ENCODE measurements at places on chromosomes 16 and 17. TPM values are rescaled to one million over a fixed set of nuclear protein-coding genes. Genes with fewer than 3 reads are reported as not detected.

SLC16A11 gene
- total RNA-seq, result not detected

KRT40 gene
- not detected for total RNA-seq

SLC35G6 gene
- not detected for total RNA-seq

SLC5A11 gene
- not detected for total RNA-seq

KRT20 gene
- not detected for total RNA-seq

CLDN6 gene
- 0.30 TPM for total RNA-seq

PRSS53 gene
- 9.6 TPM for total RNA-seq

CCP110 gene
- 11.0 TPM for total RNA-seq

YPEL3 gene
- total RNA-seq, result 5.9 TPM

SDR42E2 gene
- not detected for total RNA-seq

ZDHHC1 gene
- 6.4 TPM for total RNA-seq

ALDOA gene
- total RNA-seq, result 559 TPM

CCNF gene
- total RNA-seq, result 4.2 TPM

RNF43 gene
- total RNA-seq, result not detected

DUS1L gene
- total RNA-seq, result 65.6 TPM

LITAFD gene
- total RNA-seq, result not detected

ADAP2 gene
- total RNA-seq, result 0.60 TPM

KCNG4 gene
- not detected for total RNA-seq

KRTAP9-2 gene
- not detected for total RNA-seq

LGALS9B gene
- not detected for total RNA-seq

COQ7 gene
- 14.3 TPM for total RNA-seq

CCDC200 gene
- not detected for total RNA-seq

KRTAP9-8 gene
- total RNA-seq, result not detected

CES5A gene
- not detected for total RNA-seq

APOBR gene
- not detected for total RNA-seq

ZNF423 gene
- under 0.01 TPM for total RNA-seq

CA5A gene
- not detected for total RNA-seq

TAT gene
- total RNA-seq, result not detected

KRT12 gene
- total RNA-seq, result not detected

LRRC75A gene
- total RNA-seq, result 0.83 TPM

NLRP1 gene
- 41.2 TPM for total RNA-seq

CSF3 gene
- total RNA-seq, result 3.9 TPM

CCL8 gene
- total RNA-seq, result 0.89 TPM

ARHGAP23 gene
- total RNA-seq, result 25.8 TPM

MT1A gene
- total RNA-seq, result not detected

FZD2 gene
- total RNA-seq, result 31.5 TPM

RNF227 gene
- total RNA-seq, result 5.1 TPM

NT5C3B gene
- 35.4 TPM for total RNA-seq

NOMO2 gene
- 318 TPM for total RNA-seq

GPR179 gene
- total RNA-seq, result under 0.01 TPM

NLGN2 gene
- total RNA-seq, result 15.1 TPM

KRT13 gene
- 0.46 TPM for total RNA-seq

ADAMTS18 gene
- under 0.01 TPM for total RNA-seq

MCRIP1 gene
- total RNA-seq, result 82.5 TPM

GFER gene
- total RNA-seq, result 14.3 TPM

CDK3 gene
- 5.2 TPM for total RNA-seq

CEP112 gene
- 9.7 TPM for total RNA-seq

DRC7 gene
- 0.42 TPM for total RNA-seq

ACBD4 gene
- total RNA-seq, result 3.5 TPM

Measured in smooth muscle cell of the umbilical artery (primary cell).